ENCODE measurements at places on chromosomes 7 and 10.

DNA sequence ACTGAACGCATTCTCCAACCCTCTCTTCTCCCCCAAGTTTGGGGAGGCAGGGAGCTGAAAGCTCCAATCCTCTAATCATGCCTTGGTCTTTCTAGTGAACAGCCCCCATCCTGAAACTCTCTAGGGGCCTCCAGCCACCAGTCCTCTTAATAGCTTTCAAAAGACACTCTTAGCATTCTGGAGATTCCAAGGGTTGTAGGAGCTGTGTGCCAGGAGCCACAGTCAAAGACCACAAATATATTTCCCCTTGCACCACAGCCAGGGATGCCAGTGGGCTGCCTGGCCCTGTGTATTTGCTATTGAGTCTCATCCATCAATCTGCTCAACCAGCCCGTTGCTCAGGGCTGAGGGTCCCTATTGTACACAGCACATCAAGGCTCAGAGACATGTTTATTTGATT, 18.5 kb upstream of the MLXIPL start:
- peaks cover 9% of the 10 kb centered on the region for H3K4me1 ChIP-seq
- no peak for DNase-seq
- H3K4me3 ChIP-seq, result no peak overlapping the region
- no peaks in the 10 kb centered on the region for H3K36me3 ChIP-seq
- H3K27ac ChIP-seq, result no peak overlapping the region

GRCh38 chr10:131198401-131198800, 113.1 kb downstream of the TCERG1L start:
- H3K4me3 ChIP-seq, result no peak overlapping the region
- H3K27ac ChIP-seq, result no peak overlapping the region
- no peaks in the 10 kb centered on the region for H3K27me3 ChIP-seq
- H3K4me1 ChIP-seq, result no peaks in the 10 kb centered on the region
- peak; percentile 29 for DNase-seq

- no peaks in the 10 kb centered on the region for H3K4me1 ChIP-seq
- H3K4me3 ChIP-seq, result no peak overlapping the region
- H3K27me3 ChIP-seq, result no peaks in the 10 kb centered on the region
- no peak overlapping the region for H3K27ac ChIP-seq
Measured at GRCh38 chr7:117673839-117674238, 194.0 kb downstream of the CFTR start.

DNA sequence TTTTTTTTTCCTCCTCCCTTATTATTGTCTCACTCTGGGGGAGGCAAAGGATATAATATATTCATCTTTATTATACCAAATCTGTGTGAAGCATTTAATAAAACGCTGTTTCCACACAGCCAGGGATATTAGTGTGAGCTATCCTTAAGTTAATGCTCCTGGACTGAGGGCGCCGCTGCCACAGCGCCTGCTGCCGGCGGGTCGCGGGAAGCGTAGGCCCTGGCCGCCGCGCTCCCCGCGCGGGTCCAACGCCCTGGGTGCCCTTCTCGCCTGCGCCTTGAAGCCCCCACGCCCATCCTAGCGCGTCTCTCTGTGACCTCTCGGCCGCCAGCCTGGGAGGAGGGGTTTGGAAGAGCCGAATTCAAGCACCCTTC, 9.5 kb upstream of the LBX1 start:
- H3K36me3 ChIP-seq, result no peaks in the 10 kb centered on the region
- H3K27ac ChIP-seq, result no peak overlapping the region
- no peak overlapping the region for H3K4me3 ChIP-seq
- H3K27me3 ChIP-seq, result peaks cover 28% of the 10 kb centered on the region

DNA sequence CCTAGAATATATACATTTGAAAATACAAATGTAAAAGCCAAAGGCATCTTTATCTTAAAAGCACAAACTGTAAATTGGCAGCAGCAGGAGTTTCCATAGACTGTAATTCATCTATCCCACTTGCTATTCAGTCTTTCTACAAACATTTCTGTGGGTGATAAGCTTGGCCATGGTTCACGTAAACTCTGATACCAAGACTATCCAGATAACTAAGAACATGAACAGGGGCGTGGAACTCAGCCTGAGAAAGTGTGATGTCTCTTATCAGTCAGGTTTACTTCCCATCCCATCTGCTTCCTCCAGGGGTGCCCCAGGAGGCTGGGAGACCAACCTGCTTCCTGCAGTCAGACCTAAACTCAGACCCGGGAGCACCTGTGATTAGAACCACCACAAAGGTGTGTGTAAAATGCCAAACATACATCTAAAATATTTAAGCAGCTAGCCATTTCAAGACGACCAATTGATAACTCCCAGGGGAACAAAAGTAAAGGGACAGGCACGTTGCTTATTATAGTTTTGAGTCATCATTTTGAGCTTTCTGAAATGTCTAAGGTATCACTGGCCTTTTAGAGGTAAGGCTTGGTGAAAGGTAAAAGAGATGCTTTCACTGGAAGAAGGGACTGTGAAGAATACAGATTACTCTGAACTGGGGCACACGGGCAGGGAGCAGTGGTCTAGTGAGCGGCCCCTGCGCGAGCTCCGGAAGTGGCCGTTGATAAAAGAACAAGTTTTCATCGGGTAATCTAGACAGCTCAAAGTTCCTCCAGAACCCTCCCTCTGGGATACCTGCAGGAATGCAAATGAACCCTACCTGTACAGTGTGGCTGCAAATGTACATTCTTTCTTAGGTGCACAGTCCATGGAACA, 51.5 kb downstream of the RSU1 start:
- H3K27me3 ChIP-seq, result no peaks in the 10 kb centered on the region
- H3K4me3 ChIP-seq, result no peak overlapping the region
- no peaks in the 10 kb centered on the region for H3K4me1 ChIP-seq

GRCh38 chr7:143882604-143883078, 19.3 kb downstream of the TCAF1 start:
- peak overlapping the region; percentile 60 for H3K4me3 ChIP-seq
- DNase-seq, result peak; percentile 82
- H3K27me3 ChIP-seq, result no peaks in the 10 kb centered on the region
- H3K4me1 ChIP-seq, result no peaks in the 10 kb centered on the region
- peak overlapping the region; percentile 75 for H3K27ac ChIP-seq

DNA sequence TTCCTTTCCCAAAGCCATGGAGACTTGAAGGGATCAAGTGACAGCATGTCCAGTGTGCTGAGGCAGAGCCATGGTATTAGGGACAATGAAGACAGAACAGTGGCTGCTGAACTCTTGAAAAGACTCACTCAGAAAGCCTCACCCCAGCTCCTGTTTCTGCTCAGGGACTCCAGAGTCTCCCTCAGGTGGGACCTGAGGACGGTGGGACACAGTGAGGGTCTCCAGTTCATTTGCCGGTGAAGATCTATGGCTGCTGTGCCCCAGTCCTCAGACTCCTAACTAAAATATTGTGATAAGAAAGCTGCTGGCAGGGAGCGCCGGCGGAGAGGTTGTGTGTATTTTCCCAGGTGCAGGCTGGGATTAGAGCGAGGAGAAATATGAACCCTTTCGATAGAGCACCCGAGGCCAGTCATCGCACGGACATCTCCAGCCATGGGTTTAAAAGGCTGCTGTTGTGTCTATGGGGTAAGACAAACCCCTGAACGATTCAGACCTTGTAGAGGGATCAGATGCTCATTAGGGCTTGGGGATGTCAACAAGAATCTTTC, 57.2 kb downstream of the C7orf25 start:
- H3K4me1 ChIP-seq, result no peaks in the 10 kb centered on the region
- no peak overlapping the region for H3K4me3 ChIP-seq
- no peak for DNase-seq
- no peaks in the 10 kb centered on the region for H3K36me3 ChIP-seq

DNA sequence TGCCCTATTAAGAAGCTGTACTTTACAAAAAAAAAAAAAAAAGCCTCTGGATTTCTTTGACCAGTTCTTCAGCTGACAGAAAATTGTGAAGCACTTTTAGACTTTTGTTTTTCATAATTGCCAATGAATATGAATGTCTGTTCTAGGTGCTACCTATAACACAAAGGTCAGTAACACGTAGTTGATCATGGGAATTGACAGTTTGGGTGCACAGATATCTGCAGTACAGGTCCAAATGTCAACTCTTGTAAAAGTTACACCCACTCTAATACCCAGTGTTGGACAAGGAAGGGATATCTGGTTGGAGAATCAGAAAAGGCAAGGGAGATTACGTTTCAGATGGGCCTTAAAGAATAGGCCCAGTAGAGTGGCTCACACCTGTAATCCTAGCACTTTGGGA, 1.8 kb downstream of the REEP3 start:
- no peaks in the 10 kb centered on the region for H3K36me3 ChIP-seq
- peaks cover 13% of the 10 kb centered on the region for H3K4me1 ChIP-seq
- H3K27me3 ChIP-seq, result no peaks in the 10 kb centered on the region
- no peak overlapping the region for H3K4me3 ChIP-seq
- H3K27ac ChIP-seq, result no peak overlapping the region
- no peak for DNase-seq

DNA sequence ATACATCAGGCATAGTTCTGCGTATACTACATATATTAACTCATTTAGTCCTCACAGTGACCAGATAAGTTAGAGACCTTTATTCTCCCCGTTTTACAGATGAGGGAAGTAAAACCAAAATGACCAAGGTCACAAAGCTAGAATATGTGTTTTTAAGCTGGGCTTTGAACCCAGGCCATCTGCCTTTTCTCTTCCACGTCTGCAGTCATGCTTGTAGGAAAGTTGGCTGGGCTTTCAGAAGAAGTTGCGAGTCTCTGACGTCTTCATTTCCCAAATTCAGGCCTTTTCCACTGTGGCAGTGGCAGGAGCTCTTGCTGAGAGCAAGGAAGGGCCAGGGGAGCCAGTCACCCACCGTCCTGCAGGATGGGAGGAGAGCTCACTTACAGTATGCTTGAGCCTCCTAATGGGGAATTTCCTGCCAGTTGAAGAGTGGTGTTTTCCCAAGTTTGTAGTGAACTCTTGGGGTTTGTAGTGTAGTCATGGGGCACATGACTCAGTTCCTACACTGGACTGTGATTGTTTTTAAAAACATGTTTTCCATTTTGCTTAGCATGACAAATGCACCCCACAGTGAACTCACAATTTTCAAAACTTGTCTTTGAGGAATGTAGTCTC, 34.2 kb downstream of the CYP17A1 start:
- peaks cover 5% of the 10 kb centered on the region for H3K36me3 ChIP-seq
- no peaks in the 10 kb centered on the region for H3K27me3 ChIP-seq
- no peak overlapping the region for H3K4me3 ChIP-seq
- peaks cover 13% of the 10 kb centered on the region for H3K4me1 ChIP-seq

- no peaks in the 10 kb centered on the region for H3K36me3 ChIP-seq
- H3K4me1 ChIP-seq, result no peaks in the 10 kb centered on the region
- no peak overlapping the region for H3K4me3 ChIP-seq
- H3K27me3 ChIP-seq, result no peaks in the 10 kb centered on the region
- no peak for DNase-seq
- H3K27ac ChIP-seq, result no peak overlapping the region
Measured at GRCh38 chr10:15251791-15252380, 83.4 kb upstream of the NMT2 start.

DNA sequence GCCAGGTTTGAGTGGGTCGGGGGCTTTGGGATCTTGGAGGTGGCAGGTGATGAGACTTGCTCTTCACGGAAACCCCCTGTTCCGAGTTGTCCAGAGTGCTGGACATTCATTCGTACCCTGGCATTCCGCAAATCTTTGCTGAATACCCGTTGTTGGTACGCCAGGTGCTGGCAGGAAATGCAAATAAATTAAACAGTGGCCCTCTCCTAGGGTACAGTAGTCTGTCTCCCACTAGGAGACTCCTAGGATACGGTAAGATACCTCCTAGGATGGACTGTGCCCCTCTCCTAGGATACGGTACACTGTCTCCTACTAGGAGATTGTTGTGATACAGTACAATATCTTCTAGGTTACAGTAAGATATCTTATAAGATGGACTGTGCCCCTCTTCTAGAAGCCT, 544 bp downstream of the SEC23IP start:
- no peaks in the 10 kb centered on the region for H3K36me3 ChIP-seq
- H3K27me3 ChIP-seq, result no peaks in the 10 kb centered on the region
- peak overlapping the region; percentile 98 for H3K4me3 ChIP-seq

GRCh38 chr7:74069790-74070618, 13.6 kb upstream of the LIMK1 start:
- no peak for DNase-seq
- no peaks in the 10 kb centered on the region for H3K27me3 ChIP-seq
- no peak overlapping the region for H3K4me3 ChIP-seq
- no peaks in the 10 kb centered on the region for H3K4me1 ChIP-seq

DNA sequence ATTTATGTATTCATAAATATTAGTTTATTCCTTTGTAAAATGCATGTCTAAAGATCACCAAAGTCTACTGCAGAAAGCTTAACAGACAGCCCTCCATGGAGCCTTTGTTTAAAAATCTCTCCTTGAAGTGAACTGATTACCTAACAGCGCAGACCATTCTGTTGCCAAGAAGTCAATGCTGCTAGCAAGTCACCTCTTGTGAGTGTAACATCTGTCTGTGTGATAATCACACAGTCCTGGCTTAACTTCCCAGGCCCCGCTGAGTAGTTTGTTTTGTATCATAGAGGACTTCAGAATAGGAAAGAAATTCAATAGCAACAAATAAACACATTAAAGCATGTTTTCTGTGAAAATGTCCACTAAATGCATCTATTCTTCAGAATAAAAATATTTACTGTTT, 435.3 kb upstream of the IGFBP3 start:
- no peak for DNase-seq
- H3K27ac ChIP-seq, result no peak overlapping the region

DNA sequence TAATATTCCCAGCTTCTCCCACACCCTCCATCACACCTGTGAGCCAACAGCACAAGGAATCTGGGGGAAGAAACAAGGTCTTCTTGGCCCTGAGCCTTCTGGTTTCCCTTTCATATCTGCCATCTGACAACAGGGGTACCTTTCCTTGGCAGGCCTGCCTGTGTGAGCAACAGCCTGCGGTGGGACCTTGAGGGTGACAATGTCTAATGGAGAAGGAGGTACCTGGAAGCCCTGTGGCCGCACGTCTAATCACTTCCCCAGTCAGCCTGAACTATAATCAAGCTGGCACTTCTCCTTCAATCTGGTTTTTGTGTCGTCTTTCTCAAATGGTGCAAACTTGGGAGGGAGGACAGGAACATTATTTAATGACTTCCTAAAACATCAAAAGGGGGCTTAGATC, 41.2 kb downstream of the NRCAM start:
- no peak overlapping the region for H3K27ac ChIP-seq
- no peak for DNase-seq
- H3K36me3 ChIP-seq, result no peaks in the 10 kb centered on the region
- H3K4me3 ChIP-seq, result no peak overlapping the region

- H3K27me3 ChIP-seq, result no peaks in the 10 kb centered on the region
- H3K4me1 ChIP-seq, result no peaks in the 10 kb centered on the region
- no peak overlapping the region for H3K4me3 ChIP-seq
Measured at GRCh38 chr7:111137296-111138192, 46.6 kb downstream of the LRRN3 start.

DNA sequence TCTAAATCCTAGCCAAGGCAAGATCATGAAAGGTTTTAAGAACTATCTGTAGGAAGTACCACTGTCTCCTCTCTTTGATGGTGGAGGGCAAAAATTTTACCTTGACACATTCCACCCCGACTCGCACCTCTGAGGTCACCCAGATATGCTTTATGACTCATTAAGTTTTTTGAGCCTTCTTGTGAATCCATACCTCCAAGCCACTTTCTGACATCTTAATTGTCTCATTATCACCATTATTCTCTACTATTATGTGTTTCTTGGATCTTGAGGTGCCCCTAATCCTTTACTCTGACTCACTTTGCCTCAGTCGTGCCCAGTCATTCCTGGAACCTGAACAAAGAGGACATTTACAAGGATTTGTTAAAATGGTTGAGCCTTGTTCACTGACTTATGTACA, 146.6 kb downstream of the RAPGEF5 start:
- no peak overlapping the region for H3K4me3 ChIP-seq
- H3K4me1 ChIP-seq, result no peaks in the 10 kb centered on the region
- H3K36me3 ChIP-seq, result no peaks in the 10 kb centered on the region
- no peaks in the 10 kb centered on the region for H3K27me3 ChIP-seq
- H3K27ac ChIP-seq, result no peak overlapping the region

Measured in right lobe of liver (tissue), 6 donors.